Epithelial cell of proximal tubule (primary cell): ENCODE measurements at places on chromosomes 7 and 10. TPM values are rescaled to one million over a fixed set of nuclear protein-coding genes. Genes with fewer than 3 reads are reported as not detected.

HERC4 gene
- total RNA-seq, result 27.2 and 27.3 TPM in 2 replicates

PCDH15 gene
- total RNA-seq, result 0.07 TPM in 1 of 2 replicates, not detected in the other

AQP1 gene
- total RNA-seq, result 0.72 and 2.1 TPM in 2 replicates

PON3 gene
- not detected in 2 replicates for total RNA-seq

ARHGEF5 gene
- 22.4 and 34.5 TPM in 2 replicates for total RNA-seq

MYOF gene
- total RNA-seq, result 185 and 208 TPM in 2 replicates

NME8 gene
- total RNA-seq, result not detected in 2 replicates

RELN gene
- 1.2 and 3.8 TPM in 2 replicates for total RNA-seq

MGMT gene
- 19.7 and 51.4 TPM in 2 replicates for total RNA-seq

ELAPOR2 gene
- 1.9 and 3.4 TPM in 2 replicates for total RNA-seq

FAM171A1 gene
- 20.2 and 27.9 TPM in 2 replicates for total RNA-seq

GRID2IP gene
- not detected in 2 replicates for total RNA-seq

DGKI gene
- total RNA-seq, result 0.14 and 0.69 TPM in 2 replicates

SLC18A3 gene
- total RNA-seq, result not detected in 2 replicates

ZNF37A gene
- 3.7 and 12.5 TPM in 2 replicates for total RNA-seq

TASOR2 gene
- 36.1 and 50.6 TPM in 2 replicates for total RNA-seq

DNA2 gene
- total RNA-seq, result 17.0 and 23.7 TPM in 2 replicates

NT5C2 gene
- total RNA-seq, result 37.0 and 41.0 TPM in 2 replicates

PIP gene
- total RNA-seq, result not detected in 2 replicates

PRLHR gene
- not detected in 2 replicates for total RNA-seq

SAP25 gene
- total RNA-seq, result 1.7 TPM in 1 of 2 replicates, not detected in the other

SFRP5 gene
- total RNA-seq, result not detected in 2 replicates

PDCD4 gene
- 3.6 and 55.5 TPM in 2 replicates for total RNA-seq

MIOS gene
- total RNA-seq, result 55.7 and 64.9 TPM in 2 replicates

UBE2H gene
- 58.7 and 88.1 TPM in 2 replicates for total RNA-seq

ASZ1 gene
- total RNA-seq, result not detected in 2 replicates

CTBP2 gene
- 57.3 and 106 TPM in 2 replicates for total RNA-seq

VENTX gene
- total RNA-seq, result not detected in 2 replicates

OR2A12 gene
- not detected in 2 replicates for total RNA-seq

SPDYE1 gene
- not detected in 2 replicates for total RNA-seq

NET1 gene
- total RNA-seq, result 82.3 and 122 TPM in 2 replicates

TECPR1 gene
- total RNA-seq, result 13.2 and 16.7 TPM in 2 replicates

NPY4R gene
- total RNA-seq, result not detected in 2 replicates

AKR1C4 gene
- not detected in 2 replicates for total RNA-seq

BEND7 gene
- total RNA-seq, result 25.9 and 41.4 TPM in 2 replicates
